ENCODE measurements at places on chromosomes 6 and 20.

GRCh38 chr6:13248053-13248452 lies 80.3 kb downstream of the TBC1D7 start:
- DNase-seq = no peak

DNA sequence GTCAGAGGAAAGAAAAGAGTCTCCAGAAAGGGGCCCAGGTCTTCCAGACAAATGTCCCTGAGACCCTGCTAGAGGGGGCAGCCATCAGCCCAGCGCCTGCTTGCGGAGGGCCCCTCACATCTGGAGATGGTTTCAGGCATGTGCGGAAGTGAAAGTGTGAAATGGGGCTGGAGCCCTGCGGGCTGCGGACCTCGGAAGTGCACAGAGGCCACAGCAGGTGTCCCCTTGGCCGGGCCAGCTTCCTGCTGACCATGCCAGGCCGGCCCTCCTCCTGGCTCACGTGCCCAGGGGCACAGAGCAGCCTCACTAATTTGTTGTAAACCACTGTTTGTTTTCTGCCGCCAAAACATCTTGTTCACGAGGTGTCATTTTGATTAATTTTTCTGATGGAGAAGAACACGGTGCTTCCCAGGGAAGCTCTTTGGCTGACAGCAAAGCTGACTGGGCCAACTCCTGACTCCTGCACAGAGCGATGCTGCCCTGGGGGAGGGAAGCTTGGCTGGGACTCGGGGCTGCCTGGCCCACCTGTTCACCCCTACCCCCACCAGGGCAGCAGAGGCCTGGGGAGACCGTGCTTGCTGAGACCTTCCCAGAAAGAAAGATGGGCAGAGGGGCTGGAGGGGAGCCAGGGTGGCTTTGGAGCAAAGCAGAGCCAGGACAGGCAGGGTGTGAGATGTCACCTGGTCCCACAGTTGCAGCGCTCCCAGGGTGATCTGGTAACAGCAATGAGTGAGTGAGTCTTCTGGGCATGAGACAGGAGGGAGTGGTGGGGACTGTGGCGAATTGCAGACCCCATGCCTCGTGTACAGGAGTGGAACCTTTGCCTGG lies 54.2 kb downstream of the BCAS4 start:
- DNase-seq = peak; percentile 43

DNA sequence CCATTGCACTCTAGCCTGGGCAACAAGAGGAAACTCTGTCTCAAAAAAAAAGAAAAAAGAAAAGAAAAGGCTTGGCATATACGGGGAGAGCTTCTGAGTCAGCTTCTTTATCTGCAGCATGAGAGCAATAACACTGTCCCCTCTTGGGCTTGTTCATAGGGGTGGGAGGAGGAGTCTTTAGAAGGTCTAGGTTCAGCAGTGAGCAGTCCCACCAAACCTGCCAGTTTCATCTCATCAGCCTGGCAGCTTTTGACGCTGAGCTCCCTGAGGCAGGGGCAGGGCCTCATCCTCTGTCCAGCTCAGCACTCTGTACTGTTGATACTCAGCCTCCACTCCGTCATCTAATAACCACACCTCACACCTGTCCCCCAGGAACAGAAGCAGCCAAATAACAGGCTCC lies 5.6 kb upstream of the C6orf132 start:
- no peak for DNase-seq

- peak; percentile 60 for DNase-seq
Measured at GRCh38 chr6:42532038-42532669, 31.7 kb upstream of the UBR2 start.

DNA sequence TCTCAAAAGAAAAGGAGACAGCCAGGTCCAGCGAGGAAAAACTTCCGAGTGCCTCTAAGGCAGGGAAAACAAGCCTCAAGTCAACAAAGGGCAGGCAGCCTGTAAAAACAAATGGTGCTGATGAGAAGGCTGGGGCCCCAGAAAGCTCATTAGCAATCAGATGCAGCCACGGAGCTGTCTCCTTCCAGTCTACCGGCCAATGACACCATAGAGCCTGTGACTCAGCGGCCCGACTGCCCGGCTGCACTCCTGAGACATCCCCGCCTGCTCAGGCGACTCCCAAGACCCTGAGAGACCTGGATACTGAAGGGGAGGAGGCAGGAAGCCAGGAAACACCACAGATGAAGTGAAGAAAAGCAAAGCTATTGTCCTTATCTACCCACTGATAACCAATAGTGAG lies 120.1 kb upstream of the HDDC2 start:
- DNase-seq = no peak

Measured in germinal center (tissue), 1 donor.